Left lung (tissue), 14 donors: ENCODE measurements at places on chromosomes 11 and 22. TPM values are rescaled to one million over a fixed set of nuclear protein-coding genes. Genes with fewer than 3 reads are reported as not detected.

DNA sequence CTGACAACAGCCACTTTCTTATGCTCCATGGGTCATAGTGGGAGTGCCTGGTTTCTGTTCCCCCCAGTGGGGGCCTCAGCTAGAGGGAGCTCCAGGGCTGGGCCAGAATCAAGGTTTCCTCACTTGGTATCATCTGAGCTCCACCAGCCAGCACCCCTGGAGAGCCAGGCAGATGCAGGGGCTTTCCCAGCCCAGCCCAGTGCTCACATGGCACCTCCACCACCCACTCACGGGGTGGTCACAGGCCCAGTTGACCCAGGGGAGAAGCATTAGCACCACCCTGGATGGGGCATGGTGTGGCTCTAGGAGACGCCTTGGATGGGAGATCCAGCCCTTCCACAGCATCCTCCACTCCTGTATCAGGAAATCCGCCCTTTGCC, 24.1 kb upstream of the WNT7B start:
- DNase-seq = peak; percentile 32

GRCh38 chr11:43447151-43447550, 88.4 kb downstream of the TTC17 start:
- no peak for DNase-seq

GRAMD1B gene
- 4.1 TPM for polyA plus RNA-seq

NXPE2 gene
- 0.24 TPM for polyA plus RNA-seq

OR8G1 gene
- polyA plus RNA-seq = not detected
